ENCODE measurements at places on chromosomes 13 and 19.

GRCh38 chr13:30567072-30567471, 50.6 kb upstream of the USPL1 start:
- no peak for DNase-seq

DNA sequence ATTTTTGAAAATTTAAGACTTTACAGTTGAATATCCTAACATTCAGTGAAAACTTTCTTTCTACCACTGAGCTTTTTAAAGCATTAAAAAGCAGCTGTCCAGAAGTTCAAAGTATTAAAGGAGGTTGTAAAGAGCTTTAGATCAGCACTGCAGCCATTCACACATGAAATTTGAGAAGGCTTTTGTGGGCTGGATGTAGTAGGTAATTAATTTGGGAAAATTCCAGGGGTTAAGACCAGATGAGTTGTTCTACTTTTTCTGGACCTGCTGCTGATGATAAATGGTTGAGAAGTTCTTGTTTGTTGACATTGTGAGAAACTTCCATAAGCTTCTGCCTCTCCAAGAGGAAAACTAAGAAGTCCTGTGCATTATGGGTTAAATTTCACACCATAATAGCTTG, 1779.6 kb upstream of the PRR20A start:
- no peak for DNase-seq

GRCh38 chr13:84200971-84201370, 318.7 kb upstream of the SLITRK1 start:
- DNase-seq: no peak

- DNase-seq: no peak
These were observed 6.3 kb downstream of the TARM1 start for GRCh38 chr19:54074851-54075250.

- no peak for DNase-seq
These were observed 43.7 kb upstream of the ENOX1 start for GRCh38 chr13:43830497-43830881.

- DNase-seq: no peak
These were observed 162.5 kb downstream of the LMO7 start for GRCh38 chr13:75798353-75799255.

GRCh38 chr13:39892721-39893685, 237.5 kb downstream of the COG6 start:
- no peak for DNase-seq

- no peak for DNase-seq
These were observed 166.1 kb downstream of the SLC7A1 start for GRCh38 chr13:29429286-29429900.

DNA sequence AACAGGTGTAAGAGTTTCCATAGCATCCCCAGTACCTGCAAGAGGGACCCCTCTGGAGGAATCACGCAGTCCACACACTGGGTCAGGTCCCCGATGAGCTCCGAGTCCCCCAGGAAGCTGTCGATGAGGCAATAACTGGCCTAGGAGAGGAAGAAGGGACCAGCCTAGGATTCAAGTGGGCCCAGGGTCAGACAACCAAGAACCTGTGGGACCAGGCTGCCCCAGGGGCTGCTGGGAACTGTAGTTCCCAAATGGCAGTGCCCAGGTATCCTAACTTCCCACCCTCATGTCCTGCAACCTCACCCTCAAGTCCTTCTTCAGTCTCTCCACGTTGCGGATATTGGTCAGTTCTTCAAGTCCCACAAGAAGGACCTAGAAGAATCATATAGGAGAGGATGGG, 1.8 kb downstream of the FUZ start:
- no peak for DNase-seq

DNA sequence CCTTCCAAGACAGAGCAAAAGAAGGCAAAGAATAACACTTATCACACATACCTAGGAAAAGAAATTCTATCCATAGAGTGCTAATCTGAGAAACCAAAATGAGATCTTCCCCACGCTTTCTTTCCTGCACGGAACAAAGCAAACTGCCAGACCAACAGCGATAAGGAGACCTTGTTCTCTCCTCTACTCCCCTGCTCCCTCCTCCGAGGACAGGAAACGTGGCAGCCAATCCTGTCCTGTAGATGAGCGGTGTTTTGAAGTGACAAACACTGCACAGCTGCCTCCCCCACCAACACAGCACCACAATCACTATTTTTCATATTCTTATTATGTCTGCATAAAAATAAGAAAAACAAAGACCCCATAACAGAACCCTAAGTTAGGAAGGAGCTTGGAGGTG, 113.9 kb upstream of the IRS2 start:
- DNase-seq: no peak

GRCh38 chr13:78679329-78679728, 20.4 kb upstream of the OBI1 start:
- no peak for DNase-seq

GRCh38 chr19:51777570-51778462, 16.8 kb downstream of the FPR2 start:
- DNase-seq: peak; percentile 7

DNA sequence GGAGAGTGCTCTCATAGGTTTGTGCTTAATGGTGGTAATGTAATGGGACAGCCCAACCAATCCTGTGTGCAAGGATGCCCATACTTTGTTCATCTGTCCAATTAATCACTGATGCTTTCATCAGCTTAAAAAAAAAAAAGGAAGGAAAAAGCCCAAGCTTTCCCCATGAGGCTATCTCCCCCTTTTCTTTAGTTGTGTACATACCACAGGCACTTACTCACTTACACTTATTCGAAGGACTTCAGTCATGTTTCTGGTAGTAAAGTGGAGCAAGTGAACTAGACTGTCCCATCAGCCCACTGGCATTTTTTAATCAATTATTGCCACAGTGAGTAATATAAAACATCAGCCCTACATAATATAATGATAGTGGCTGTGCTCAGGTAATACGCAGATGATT, 183.5 kb upstream of the UFM1 start:
- DNase-seq: no peak

GRCh38 chr19:7795555-7796161, 32.6 kb downstream of the CLEC4M start:
- no peak for DNase-seq

- no peak for DNase-seq
These were observed 393.6 kb downstream of the LMO7 start for GRCh38 chr13:76029706-76030105.

All from stimulated activated CD8-positive, alpha-beta memory T cell treated with anti-CD3 and anti-CD28 coated beads, Interleukin-2, amount 100 ng/mL, for 48 hours (primary cell).